ENCODE measurements at places on chromosomes 2 and 18.

- DNase-seq: peak; percentile 5
These were observed 114.8 kb downstream of the SMAD2 start for GRCh38 chr18:47815486-47816270.

- DNase-seq: no peak
These were observed 777 bp upstream of the C18orf32 start for GRCh38 chr18:49487711-49488310.

- DNase-seq: no peak
These were observed 131.3 kb upstream of the CBLN2 start for GRCh38 chr18:72675394-72675793.

- peak; percentile 47 for DNase-seq
These were observed 85.2 kb downstream of the DNMT3A start for GRCh38 chr2:25256488-25256875.

GRCh38 chr2:234840336-234840735 is 111.5 kb upstream of the SH3BP4 start:
- DNase-seq: no peak

GRCh38 chr18:2111456-2111855 is 459.8 kb downstream of the METTL4 start:
- no peak for DNase-seq

DNA sequence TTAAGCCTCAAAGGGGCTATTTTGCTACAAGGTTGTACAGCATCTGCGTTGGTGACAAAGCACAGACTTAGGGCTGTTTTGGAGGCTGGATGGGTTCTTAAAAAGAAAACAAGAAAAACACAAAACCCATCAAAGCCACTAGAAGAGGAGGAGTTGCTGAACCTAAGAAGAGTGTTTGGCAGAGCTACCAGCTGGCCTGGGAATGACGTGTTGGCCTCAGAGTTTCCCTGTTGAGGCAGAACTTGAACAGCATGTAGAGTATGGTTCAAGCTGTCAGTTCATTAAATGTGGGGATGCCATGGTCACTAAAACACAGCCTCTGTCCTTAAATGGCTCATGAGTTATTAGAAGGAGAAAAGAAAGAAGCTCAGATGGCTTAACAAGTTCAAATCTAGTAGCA is 162.5 kb downstream of the TTC32 start:
- no peak for DNase-seq

- DNase-seq: no peak
These were observed 9.3 kb upstream of the RGPD4 start for GRCh38 chr2:107817378-107817777.

- no peak for DNase-seq
These were observed 271.5 kb downstream of the AGAP1 start for GRCh38 chr2:235765181-235765820.

- DNase-seq: no peak
These were observed 95.5 kb upstream of the ATP8B1 start for GRCh38 chr18:57898506-57899124.

- no peak for DNase-seq
These were observed 40.4 kb upstream of the MTIF2 start for GRCh38 chr2:55309446-55309845.

GRCh38 chr18:6821356-6821755 is 91.8 kb downstream of the ARHGAP28 start:
- DNase-seq: no peak

- peak; percentile 37 for DNase-seq
These were observed 40.4 kb upstream of the ANKRD62 start for GRCh38 chr18:12053289-12053688.

GRCh38 chr2:238290715-238291549 is 2.5 kb upstream of the PER2 start:
- no peak for DNase-seq

- no peak for DNase-seq
These were observed 2.3 kb downstream of the PSMD1 start for GRCh38 chr2:231058761-231059550.

DNA sequence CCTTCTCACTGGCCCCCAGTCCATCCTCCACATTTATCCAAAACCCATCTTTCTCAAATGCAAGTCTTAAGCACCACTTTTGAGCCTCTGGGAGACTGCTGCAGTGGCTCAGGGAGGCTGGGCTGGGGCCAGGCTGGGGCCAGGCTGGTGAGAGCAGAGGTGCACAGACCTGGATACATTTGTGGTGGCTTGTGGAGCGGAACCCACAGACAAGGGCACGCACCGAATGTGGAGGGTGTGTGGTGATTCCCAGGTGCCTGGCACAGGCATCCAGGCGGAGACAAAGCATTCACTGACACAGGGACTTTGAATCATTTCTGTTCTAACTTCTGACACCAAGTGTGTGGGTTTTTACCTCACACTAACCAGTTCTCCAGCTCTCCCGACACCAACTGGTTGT is 42.2 kb upstream of the MGAT4A start:
- no peak for DNase-seq

DNA sequence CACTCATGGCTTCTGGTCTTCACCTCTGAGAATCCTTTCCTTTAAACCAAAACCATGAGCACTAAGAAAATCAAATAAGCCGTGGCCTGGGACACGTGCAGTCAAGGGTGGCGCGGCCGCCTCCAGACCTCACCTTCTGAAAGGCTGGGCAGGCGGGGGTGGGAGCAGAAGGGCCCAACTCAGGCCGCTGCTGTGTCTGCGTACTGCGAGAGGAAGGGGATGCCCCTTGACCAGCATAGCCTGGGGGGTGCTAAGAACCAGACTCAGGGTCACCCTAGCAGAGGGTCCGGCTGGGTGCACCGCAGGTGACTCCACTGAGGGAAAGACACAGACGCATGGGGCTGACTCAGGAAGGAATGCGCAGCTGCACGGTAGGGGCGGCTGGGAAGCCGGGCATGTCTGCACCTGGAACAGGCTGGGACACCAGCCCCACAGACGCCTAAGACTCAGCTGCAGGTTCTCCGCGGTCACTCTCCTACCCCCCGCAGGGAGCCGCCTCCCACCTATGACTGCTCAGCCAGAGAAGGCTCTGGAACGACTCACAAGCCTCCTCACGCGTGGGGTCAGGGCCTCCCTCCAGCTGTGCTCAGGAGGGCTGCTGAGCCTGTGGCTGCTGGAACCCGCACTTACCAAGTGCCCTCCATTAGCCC is 432.4 kb upstream of the MYT1L start:
- no peak for DNase-seq

- no peak for DNase-seq
These were observed 71.0 kb downstream of the EVA1A start for GRCh38 chr2:75489721-75490120.

GRCh38 chr2:200515155-200515554 is 5.3 kb upstream of the KCTD18 start:
- no peak for DNase-seq

- DNase-seq: no peak
These were observed 226.0 kb upstream of the NETO1 start for GRCh38 chr18:73093687-73094250.

DNA sequence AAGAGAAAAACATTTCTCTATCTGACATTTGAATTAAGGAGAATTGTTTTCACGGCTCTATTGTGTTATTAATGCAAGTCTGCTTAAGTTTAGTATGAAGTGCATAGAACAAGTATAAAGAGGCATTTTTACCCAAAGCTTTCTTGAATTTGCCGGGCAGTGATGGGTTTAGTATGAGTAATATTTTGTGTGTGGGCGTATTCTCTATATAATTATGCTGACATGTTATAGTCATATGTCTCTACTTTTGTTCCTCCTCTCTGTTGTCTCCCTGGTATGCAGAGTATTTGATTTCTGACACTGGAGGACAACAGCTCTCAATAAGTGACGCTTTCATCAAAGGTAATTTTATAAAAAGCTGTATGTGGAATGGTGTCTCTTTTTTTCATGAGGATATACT is 45.9 kb downstream of the PIKFYVE start:
- DNase-seq: no peak

DNA sequence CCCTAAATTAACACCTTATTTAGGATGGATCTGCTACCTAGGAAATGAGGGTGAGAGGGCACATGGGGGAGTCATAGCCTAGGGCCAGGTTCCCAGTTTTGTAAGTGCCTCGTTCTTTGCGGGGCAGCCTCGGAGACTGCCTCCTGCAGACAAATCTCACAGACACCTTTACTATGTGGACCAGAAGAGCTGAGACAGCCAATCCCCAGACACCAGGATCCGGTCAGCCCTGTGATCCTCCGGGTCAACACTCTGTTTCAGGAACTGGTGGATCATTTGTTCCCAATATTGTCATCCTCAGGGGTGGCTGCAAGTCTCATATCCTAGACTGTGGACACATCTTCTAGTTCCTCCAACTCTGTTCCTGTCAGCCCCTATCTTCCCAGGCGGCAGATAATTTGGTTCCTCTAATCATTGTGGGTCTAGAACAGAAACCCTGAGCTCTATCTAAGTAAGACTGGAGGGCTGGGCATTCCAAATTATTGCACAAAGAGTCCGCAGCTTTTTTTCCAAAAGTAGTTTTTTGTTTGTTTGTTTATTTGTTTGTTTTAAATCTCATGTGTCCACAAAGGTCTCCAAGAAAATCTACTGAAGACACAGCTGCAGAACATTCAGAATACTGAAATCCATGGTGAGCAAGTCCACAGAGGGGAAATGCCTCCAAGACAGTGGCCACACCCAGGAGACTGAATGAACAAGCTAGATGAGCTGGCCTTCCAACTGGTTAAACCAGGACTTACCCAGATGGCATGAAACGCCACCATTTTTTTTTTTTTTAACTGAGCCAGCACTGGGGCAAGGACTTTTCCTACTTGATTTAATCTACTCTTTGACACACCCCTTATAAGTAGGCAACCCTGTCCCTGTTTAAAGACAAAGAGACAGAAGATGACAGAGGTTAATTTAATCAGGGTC is 6.2 kb upstream of the GDF7 start:
- DNase-seq: peak; percentile 13

DNA sequence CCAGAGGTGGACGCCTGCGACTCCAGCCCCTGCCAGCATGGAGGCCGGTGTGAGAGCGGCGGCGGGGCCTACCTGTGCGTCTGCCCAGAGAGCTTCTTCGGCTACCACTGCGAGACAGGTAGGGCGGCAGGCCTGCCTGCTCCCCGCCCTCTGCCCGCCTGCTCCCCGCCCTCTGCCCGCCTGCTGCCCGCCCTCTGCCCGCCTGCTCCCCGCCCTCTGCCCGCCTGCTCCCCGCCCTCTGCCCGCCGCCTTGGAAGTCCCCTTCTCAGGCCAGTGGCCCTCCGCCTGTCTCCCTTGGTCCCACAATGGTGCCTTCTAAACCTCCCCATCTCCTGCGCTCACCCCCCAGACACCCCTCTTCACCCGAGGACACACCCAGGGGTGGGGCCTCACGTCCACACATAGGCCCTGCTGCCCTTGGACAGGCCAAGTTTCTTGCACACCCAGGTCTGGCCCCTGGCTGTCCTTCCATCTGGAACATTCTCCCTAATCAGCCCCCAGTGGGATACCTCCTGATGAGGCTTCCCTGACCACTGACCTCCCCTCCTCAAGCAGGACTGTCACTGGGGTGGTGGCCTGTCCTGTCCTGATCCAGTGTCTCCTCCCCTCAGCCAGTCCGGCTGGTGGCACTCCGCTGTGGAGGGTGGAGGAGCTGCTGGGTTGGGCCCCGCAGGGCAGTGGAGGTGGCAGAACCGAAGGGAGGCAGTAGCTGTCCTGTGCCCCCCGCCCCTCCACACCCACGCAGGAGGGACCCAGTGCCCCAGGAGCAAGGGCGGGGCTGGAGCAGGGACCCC is 37.9 kb downstream of the MTERF4 start:
- DNase-seq: no peak

- no peak for DNase-seq
These were observed 18.6 kb upstream of the MBP start for GRCh38 chr18:77151033-77151771.

DNA sequence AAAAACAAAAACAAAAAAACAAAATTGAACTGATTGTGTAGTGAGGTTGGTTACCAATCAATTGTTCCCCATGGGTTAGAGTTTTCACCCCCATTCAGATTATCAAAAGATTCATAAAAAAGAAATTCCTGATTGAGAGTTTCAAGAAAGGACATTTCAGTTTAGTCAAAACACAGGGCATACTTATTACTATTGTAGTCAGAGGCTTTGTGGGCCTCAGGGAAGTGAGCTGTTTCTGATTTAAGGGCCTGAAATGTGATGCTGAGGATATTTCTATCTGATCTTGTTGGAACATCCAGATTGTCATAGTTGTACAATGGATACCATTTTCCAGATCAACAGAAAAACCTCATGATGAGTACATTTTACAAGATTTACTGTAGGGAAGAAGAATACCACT is 368.1 kb upstream of the NETO1 start:
- DNase-seq: no peak

DNA sequence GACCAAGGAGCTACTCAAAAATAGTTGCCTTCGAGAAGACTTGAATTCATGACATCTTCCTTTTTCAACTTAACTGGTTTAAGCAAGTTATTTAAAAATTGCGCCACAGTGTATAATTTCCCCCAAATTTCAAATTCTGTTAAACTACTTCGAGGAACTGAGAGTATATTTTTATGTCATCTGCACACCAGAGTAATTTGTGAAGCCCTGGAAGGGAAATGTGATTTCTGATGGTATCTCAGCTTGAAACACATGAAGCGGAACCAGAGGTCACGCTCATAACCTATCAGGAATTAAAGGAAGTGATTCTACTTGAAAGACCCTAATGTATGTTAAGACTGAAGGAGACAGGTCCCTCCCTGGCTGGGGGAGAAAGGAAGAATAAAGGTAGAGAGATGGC is 33.9 kb upstream of the DARS1 start:
- DNase-seq: no peak

DNA sequence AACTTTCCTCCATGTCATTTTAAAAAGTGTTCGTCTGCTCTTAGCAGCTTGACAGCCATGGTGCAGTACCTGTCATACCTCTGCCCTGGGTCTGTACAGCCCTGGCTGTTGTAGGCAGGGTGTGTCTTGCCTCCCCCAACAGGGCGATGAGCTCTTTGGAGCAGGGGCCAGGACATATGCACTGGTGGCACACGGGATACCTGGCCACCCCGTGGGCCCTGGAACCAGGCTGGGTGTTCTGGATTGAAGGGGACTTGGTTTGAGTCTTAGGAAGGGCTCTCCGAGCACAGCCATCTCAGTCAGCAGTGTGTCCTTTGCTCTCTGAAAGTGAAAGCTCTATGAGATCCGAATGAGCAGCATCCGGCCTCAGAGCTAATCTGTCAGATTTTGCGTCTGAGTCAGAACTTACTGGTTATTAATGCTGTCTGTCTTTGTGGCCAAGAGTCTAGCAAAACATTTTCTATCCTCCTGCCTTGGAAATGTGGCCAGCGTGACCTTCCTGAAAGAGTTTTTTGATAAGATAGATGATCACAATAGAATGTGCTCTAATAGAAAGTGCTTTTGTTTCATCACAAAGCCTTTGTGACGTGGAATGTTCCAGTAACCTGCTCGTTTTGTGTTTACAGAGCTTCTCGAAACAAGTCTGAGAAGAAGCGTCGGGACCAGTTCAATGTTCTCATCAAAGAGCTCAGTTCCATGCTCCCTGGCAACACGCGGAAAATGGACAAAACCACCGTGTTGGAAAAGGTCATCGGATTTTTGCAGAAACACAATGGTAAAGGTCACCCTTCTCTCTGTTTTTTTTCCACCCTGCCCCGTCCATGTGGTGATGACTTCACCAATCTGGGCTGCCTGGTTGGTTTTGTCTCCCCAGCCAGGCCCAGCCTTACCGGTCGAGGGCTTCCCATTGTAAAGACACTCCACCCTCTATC is 77.3 kb upstream of the RPL31 start:
- DNase-seq: peak; percentile 63
